ENCODE measurements at places on chromosomes 5 and 9.

DNA sequence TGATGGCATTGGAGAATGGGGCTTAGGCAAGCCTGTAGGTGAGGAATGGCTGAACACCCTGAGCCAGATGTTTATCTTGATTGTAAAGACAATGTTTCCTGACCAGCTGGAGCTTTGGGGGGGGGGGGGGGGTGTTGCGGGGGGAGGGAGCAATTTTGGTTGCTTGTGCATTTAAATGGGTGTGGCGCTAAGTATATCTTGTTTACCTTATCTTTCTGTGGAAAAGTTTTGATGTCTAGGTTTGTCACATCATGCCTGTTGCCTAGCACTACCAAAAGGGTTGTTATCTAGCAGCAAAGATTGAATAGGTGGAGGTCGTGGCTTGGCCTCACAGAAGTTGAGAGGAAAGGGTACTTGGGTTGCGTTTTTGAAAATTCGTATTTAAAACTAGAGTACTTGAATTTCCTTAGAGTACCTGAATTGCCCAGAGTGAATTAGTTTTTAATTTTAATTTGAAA lies 1.3 kb downstream of the SMAD5 start:
- no peak for DNase-seq

DNA sequence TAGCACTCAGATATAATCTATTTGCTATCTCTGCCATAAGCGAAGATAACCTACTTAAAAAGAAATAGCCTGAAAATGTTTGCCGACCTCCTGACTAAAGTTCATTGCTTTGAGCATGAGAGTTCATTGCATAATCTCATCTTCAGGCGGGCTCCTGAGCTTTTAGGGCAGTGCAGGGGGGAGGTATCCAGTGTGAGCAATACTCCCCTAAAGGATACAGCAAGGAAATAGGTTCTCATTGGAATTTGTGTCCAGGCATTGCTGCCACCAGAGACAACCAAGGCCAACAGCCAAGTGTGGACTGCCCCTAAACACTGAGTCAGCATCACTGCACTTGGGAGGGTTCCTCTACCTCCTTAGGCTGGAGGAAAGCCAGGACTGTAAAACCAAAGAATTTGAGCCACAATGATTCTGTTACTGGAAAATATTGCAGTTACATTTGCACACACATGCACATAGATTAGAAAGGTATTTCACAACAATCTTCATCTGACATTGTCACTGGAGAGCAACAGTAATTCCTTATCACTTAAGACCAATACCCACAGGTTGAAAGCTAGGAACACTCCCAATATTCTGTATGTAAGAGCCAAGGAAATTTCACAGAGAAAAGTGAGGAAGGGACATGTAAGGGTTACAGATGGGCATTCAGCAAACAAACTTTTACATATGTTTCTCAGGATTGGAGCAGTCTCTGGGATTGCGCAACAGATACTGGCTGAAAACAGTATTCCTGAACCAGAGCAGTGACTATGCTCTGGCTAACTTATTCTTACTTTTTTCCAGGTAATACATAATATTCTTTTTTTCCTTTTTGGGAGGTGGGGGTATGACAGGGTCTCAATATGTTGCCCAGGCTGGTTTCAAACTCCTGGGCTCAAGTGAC lies 98.6 kb upstream of the TLE1 start:
- no peak for DNase-seq

- DNase-seq: no peak
These were observed 44.4 kb downstream of the SLC12A7 start for GRCh38 chr5:1067141-1068121.

DNA sequence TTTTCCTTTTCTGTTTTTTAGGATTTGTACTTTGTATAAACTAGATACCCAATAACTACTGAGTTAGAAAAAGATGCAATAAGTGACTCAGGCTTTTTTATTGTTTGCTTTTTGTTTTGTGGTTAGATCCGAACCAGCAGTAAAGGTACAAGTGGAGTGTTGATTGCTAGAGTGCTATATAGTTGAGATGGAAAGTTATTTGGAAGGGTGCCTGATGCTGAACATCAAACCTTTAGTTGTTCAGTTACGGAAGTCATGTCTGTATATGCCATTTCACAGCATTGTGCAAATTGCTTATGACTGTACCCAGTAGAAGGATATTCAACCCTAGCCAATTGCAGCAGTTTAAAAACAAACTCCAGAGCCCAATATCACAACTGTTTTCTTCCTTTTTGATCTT lies 285.1 kb downstream of the MAT2B start:
- no peak for DNase-seq

GRCh38 chr9:116452634-116453033 lies 234.5 kb upstream of the TRIM32 start:
- no peak for DNase-seq

DNA sequence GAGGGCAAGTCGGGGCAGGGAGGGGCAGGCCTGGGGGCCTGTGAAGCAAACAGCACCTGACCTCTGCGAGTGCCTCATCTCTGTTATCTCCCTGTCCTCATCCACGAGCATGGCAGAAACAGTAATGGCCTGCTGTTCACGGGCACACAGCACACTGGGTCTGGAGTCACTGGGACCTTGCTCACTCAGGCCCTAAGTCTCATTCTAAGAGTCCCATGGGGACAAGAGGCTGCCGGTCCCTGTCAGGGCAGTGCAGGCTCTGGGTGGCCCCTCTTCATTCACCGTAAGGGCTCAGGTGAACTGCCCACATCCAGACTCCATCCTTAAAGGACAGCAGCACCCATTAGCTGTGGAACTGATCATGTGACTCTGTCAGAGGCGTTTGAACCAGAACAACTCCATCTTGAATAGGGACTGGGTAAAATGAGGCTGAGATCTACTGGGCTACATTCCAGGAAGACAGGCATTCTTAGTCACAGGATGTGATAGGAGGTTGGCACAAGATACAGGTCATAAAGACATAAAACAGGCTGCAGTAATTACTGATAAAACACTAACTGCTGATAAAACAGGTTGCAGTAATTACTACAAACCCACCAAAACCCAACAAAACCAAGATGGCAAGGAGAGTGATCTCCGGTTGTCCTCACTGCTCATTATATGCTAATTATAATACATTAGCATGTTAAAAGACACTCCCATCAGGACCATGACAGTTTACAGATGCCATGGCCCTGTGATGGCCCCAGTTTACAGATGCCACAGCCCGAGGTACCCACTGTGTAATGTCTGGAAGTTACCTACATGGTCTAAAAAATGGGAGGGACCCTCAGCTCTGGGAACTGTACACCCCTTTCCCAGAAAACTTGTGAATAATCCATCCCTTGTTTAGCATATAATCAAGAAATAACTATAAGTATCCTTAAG lies 28.7 kb downstream of the BICD2 start:
- DNase-seq: no peak

DNA sequence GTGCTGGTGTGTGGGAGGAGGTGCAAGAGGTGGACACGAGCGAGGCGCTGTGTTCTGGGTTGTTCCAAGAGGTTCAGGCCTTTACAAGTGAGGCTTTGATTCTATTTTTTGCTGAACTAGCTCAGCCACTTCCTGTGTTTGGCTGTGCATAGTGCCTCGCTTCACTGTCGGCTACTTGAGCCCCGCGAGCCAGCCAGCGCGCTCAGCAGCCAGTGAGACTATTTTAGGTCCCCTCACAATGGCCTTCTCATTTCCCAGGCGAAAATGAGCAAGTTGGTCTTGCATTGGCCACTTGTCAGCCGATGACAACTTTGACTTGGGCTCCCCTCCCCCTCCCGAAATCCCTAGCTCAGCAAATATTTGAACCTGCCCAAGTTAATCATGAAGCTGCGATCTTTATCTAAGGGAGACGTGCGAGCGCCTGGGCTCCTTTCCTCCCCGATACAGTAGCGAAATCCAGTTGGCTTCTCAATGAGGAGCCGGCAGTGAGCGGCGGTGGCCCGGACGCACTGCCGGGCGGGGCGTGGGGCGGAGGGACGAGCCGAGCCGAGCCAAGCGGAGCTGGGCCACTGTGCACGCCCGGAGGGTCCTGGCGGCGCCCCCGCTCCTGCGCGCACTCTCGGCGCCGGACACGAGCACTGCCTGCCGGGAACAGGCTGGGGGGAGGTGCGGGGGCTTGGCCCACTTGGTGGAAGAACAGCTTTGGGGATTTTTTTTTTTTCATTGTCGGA lies 72.6 kb downstream of the PIK3R1 start:
- no peak for DNase-seq

Measured in activated CD4-positive, CD25-positive, alpha-beta regulatory T cell (primary cell).